ENCODE measurements at places on chromosomes 3 and 15.

DNA sequence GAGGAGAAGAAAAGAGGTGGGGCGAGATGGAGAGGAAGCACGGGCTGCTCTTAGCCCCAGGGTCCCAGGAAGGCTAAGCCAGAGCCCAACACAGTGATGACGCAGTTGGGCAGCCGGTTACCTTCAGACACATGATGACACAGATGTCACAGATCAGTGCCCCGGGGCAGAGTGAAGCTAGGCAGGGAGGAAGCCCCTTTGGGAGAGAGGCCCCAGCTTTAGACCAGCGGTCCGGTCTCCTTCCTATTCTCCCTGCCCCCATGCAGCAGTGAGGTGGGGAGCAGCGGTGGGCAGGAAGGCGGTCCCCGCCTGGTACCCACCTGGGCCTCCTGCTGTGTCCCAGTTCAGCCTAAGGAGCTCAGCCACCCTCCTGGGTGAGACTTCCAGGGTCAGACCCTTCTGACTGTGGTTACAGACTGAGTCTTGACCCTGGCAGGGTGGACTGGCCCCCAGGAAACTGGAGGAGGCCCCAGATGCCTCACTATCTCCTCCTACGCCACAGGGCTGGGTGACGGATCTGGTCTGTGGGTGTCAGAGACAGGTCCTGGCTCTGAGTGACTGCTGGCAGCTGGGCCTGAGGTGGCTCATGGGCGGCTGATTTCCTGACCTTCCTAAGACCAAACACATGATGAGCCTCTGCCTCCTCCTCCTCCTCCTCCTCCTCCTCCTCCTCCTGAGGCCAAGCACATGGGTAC, 38.8 kb upstream of the LINGO1 start:
- DNase-seq, result no peak

GRCh38 chr3:107411056-107411455, 33.8 kb downstream of the CCDC54 start:
- no peak for DNase-seq

DNA sequence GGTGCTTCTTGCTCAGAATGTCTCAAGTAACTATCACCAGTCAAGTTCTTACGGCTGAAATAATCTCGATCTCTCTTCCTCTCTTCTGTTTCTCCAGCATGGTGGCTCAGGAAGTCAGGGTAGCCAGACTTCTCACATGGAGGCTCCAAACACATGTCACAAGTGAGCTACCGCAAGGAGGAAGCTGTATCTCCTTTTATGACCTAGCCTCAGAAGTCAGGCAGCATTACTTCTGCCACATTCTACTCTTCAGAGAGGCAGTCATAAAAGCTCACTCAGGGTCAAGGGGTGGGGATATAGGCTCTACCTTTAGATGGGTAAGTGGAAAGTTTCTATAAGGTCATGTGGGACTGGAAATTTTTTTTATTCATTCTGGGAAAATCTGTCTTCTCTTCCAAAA, 86.6 kb upstream of the NEO1 start:
- no peak for DNase-seq

- DNase-seq, result no peak
These were observed 6.1 kb downstream of the CELF6 start for GRCh38 chr15:72313881-72314280.

GRCh38 chr3:186207515-186207914, 98.6 kb upstream of the ETV5 start:
- no peak for DNase-seq

- peak; percentile 20 for DNase-seq
These were observed 210.6 kb upstream of the ZPLD1 start for GRCh38 chr3:102224171-102224570.

DNA sequence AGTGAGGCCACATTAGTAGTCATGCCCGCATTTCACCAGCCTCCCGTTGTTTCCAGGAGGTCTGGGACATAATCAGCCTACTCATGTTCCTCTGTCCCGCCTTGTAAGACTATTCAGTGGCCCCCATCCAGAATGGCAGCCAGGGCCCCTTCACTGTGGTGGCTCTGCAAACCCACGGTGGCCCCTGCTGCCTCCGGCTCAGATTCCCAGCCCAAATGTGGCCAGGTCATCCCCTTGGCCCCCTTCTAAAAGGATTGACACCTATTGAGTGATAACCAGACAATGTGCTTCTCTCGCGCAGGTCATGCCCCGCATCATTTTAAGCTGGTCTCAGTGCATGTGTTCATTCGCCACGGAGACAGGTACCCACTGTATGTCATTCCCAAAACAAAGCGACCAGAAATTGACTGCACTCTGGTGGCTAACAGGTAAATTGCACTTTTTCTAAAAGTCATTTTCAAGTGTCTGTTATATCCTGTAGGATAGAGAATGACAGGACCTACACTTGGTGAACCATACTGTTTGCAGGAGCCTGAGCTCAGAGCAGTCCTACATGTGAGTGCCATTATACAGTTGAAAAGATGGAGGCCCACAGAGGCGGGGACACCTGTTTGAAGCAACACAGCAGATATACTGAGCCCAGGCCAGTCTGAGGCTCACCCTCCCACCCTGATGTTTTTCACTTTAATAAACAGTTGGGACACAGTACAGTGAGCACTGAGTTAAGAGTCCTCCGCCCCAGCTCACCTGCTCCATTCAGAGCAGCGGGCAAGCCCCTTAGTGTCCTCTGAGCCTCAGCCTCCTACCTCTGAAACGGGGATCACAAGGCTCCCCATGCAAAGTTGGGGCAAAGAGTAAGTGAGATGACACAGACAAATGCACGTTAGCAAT, 47.7 kb downstream of the PXYLP1 start:
- no peak for DNase-seq

DNA sequence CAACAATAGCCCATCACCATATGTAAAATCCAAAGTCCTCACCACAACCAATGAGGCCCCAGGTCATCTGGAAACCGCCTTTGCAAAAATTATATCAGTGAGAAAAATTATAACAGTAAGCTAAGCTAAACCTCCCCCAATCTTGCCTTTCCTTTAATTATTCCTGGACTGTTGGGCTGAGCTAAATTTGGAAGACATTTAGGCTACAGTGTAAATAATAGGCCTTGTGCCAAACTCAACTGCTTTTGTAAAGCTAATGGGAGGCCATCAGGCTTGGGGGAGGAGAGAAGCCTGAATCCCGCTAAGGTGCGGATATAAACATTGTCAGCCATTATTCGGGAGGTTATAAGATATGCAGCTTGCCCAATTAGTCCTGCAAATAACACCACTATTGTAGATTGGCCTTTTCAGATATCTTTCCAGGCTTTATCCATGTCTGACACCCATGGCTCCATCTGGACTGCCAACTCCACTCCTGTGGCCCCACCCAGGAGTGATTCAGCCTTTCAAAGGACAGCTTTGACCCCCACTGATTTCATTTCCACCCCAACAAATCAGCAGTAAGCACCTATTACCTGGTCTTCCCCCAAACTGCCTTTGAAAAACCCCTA, 53.0 kb upstream of the CA12 start:
- no peak for DNase-seq

DNA sequence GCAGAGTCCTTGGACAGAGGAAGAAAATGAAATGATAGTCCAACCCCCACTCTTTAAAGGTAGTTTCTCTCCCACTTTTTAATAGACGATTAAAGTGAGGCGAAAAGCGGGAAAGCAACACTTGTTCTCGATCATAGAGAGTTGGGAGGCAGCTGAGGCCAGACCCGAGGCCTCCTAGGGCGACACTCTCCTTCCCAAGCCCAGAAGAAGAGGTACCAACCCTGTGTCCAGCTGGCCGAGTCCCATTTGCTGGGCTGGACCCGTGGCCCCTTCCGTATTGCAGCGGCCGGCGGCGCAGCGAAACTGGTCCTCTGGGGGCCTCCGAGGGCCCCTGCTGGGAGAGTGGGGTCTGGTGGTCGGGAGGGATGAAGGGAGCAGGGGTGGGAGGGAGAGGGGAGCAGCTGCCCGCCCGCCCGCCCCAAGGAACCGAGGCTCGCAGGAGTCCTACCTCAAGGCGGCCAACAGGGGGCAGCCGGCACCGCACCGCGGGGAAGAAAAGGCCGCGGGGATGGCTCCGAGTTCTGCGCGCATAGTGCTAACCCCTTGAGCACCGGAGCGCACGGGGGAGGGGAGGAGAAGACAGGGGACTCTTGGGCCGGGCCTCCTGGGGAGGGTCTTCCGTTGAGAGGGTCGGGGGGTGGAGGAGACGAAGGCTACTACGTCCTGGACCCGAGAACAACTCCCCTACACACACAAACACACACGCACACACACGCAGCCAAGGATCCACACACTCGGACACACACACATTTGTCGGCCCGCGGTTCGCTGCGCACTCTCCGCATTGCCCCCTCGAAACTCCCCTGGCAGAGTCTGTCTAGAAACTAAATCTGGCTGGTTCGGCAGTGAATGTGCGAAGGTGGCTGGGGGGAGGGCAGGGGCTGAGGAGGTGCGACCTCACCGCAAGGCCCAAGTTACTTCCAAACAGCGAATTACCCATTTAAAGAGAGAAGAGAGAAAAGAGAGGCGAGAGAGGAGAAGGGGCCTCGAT, 2.0 kb downstream of the WNT5A start:
- peak; percentile 76 for DNase-seq

GRCh38 chr15:83063551-83063950, 3.5 kb downstream of the BTBD1 start:
- DNase-seq, result no peak

GRCh38 chr15:86135041-86135440, 55.4 kb downstream of the AGBL1 start:
- DNase-seq, result no peak

DNA sequence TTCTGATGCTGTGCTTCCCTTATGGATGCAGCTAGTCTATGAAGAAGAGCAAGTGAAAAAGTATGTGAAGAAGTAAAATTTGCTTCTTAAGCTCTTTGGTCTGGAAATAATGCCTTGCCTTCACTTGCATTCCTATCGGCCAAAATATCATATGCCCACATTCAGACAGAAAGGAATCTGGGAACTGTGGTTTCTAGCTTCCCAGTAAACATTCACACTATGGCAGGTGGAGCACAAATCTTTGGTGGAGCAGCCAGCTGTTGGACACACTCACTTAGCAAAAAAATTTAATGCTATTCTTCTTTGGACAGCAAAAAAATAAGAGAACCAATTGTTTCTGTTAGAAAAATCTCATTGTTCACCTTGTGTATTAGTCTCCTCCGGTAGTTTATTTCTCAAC, 12.3 kb upstream of the COL6A6 start:
- DNase-seq, result no peak

GRCh38 chr15:96553931-96554330, 223.4 kb downstream of the NR2F2 start:
- DNase-seq, result no peak

DNA sequence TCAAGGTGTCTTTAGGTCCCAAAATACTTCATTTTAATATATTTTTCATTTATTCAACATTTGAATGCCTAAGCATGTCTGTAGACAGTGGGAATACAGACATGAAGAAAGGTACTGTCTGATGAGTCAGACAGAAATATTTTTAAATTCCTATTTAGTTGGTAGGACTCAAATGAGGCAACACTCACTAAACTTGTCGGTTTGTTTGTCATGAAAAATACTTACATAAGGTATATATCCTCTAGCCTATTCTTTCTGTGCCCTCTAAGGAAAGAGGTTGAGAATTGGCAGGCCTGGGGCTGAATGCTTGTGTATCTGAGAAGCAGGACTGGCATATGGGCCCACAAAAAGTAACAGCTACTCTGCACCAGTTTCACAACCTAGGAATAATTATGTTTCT, 423.6 kb upstream of the MDFIC2 start:
- DNase-seq, result no peak

All from WERI-Rb-1 (cell line).